ENCODE measurements at places on chromosomes 13 and 19.

GRCh38 chr13:98422046-98422445, 154.9 kb downstream of the STK24 start:
- no peak for DNase-seq

GRCh38 chr19:19399733-19400433, 5.6 kb upstream of the GATAD2A start:
- peak; percentile 55 for DNase-seq

- DNase-seq: peak; percentile 87
Measured at GRCh38 chr13:51000571-51001260, 91.1 kb downstream of the RNASEH2B start.

DNA sequence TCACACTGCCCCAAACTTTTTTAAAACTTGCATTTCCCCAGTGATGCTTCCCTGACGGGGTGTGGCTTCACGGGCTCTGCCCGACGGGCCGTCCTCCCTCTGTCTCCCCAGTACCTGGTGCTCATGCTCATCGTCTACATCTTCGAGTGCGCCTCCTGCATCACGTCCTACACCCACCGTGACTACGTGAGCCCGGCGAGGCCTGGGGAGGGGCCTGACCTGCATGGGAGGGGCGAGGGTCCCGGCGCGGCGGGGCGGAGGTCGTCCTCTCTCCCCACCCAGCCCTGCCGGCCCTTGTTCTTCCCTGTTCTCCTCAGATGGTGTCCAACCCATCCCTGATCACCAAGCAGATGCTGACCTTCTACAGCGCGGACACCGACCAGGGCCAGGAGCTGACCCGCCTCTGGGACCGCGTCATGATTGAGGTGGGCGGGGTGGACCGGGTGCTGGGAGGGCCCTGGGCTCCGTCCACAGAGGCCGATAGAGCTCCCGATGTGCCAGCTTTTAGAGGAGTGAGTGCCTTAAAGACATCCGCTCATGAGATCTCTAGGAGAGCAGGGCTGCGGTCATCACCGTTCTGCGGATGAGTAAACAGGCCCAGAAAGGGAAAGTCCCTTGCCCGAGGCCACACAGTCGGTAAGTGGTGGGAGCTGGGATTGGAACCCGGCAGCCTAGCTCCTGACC, 6.9 kb downstream of the UPK1A start:
- peak; percentile 47 for DNase-seq

- no peak for DNase-seq
Measured at GRCh38 chr13:32495429-32495828, 43.2 kb downstream of the N4BP2L2 start.

- DNase-seq: no peak
Measured at GRCh38 chr13:73816702-73817101, 317.5 kb downstream of the KLF12 start.

GRCh38 chr13:69603144-69603853, 504.3 kb upstream of the ATXN8OS start:
- no peak for DNase-seq

DNA sequence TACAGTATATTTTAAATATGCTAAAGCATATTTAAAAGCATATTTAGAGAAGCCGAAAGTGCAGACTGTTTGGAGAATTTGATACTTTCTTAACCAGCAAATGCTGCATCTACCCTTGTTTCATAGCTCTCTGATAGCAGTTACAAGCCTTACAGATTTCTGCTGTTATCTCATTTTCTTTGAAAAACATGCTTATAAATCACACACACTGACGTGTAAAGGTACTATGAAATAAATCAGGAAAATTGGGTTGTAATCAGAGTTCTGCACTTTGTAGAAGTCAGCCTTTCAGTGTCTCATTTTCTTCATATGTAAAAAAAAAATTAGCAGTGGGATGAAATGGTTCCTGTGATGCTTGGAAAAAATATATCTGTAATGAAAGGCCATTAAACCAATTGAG, 1432.4 kb upstream of the ATXN8OS start:
- DNase-seq: no peak

Data from AG10803 (cell line).